ENCODE measurements at places on chromosomes 3 and 15. TPM values are rescaled to one million over a fixed set of nuclear protein-coding genes. Genes with fewer than 3 reads are reported as not detected.

Gene MAP6D1
- 3.0 TPM for total RNA-seq

- H3K36me3 ChIP-seq, result no peaks in the 10 kb centered on the region
- DNase-seq, result no peak
- no peaks in the 10 kb centered on the region for H3K27me3 ChIP-seq
- no peak overlapping the region for H3K27ac ChIP-seq
- H3K4me1 ChIP-seq, result no peaks in the 10 kb centered on the region
These were observed 26.1 kb upstream of the GFM1 start for GRCh38 chr3:158617982-158618875.

DNA sequence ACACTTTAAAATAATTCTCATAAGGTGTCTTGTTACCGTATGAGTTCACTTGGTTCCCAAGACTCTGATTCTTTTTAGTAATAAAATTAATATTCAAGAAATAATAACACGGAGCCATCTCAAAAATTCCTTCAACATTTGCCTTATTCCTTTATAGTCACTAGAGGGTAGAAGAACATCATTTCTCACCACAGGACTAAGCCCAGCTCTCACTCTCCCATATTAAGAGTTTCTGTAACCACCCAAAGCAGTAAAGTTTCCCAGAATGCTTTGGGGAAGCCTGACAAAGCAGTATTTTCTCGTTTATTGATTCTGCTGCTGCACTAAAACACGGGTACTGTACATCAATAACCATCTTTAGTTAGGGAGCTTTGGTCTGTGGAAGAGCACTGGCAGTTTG is 114.9 kb downstream of the MCTP2 start:
- H3K36me3 ChIP-seq, result no peaks in the 10 kb centered on the region
- H3K27me3 ChIP-seq, result no peaks in the 10 kb centered on the region
- no peak for DNase-seq
- H3K27ac ChIP-seq, result no peak overlapping the region
- no peak overlapping the region for H3K4me3 ChIP-seq
- H3K4me1 ChIP-seq, result no peaks in the 10 kb centered on the region

- H3K4me3 ChIP-seq, result no peak overlapping the region
- peaks cover 22% of the 10 kb centered on the region for H3K4me1 ChIP-seq
- DNase-seq, result no peak
- H3K27me3 ChIP-seq, result no peaks in the 10 kb centered on the region
- no peak overlapping the region for H3K27ac ChIP-seq
These were observed 3.6 kb upstream of the MRAS start for GRCh38 chr3:138344754-138345153.

Data from SJSA1 (cell line).